ENCODE measurements at places on chromosomes 16 and 17.

- DNase-seq: peak; percentile 17
These were observed 3.9 kb downstream of the RSAD1 start for GRCh38 chr17:50482516-50482915.

DNA sequence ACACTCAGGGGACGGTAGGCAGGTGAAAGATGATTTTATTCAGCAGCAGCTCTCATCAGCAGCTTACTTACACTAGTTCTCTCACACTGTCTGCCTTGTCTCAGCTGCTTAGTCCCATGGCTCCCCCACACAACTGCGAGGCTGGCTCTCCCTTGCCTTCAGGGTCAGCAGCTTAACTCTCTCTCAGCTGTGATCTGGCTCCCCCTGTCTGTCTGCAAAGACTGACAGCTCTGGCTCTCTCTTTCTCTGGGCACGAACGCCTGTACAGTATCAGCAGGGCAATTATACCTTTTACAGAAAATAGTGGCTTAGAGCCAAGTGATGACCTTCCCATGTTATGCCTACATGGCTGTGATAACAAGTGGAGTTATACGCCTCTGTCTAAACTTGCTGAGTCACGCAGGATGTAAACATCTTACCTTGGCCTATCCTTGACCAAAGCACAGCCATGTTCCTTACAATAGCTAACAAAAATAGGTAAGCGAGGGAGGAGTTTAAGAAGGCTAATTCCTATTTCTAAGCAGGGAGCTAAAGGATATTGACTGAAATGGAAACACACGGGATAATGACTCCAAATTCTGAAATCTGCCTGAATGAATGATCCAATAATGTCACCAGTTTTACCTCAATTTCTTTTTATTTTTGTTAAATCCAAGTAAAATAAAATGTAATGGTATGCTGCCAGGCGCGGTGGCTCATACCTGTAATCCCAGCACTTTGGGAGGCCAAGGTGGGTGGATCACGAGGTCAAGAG, 1.1 kb upstream of the NDUFAB1 start:
- DNase-seq: no peak

DNA sequence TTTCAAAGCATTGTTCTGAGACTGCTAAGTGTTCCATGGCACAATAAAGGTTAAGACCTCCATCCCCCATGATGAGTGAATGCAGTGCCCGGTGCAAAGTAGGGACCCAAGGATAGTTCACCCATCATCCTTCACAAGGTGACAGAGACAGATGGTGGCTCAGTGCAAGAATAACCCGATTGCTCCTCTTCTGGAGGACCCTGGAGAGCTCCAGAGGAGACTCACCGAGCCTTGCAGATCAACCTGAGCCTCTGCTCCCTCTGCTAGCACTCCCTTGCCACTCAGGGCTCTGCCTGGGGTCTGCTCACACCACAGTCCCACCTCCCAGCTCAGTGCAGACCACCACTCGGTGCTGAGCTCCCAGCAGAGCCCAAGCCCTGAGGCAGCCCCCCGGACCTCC, 49.3 kb downstream of the C16orf78 start:
- no peak for DNase-seq

DNA sequence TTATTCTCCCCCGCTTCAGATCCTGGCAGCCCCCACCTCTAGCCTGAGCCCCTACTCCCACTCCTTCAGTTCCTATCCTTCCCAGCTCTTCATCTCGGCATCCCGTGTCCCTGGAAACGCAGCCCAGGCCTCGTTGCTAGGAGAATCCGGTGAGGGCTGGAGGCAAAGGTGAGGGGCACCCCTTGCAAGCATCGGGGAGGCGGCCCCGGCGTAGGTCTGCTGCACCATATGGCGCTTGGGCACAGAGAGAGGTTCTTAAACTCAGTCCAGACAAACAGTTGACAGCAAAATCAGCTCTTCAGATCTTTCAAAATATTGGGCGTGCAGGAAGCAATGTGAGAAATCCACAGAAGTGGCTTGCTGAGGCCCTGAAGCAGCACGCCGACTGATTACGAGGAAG, 15.0 kb downstream of the SLC38A8 start:
- DNase-seq: no peak

DNA sequence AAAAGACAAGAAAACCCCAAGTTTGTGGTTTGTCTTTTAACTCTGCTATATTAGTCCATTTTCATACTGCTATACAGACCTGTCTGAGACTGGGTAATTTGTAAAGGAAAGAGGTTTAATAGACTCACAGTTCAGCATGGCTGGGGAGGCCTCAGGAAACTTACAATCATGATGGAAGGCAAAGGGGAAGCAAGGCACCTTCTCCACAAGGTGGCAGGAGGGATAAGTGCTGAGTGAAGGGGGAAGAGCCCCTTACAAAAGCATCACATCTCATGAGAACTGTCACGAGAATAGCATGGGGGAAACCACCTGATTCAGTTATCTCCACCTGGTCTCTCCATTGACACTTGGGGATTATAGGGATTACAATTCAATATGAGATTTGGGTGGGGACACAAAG, 13.5 kb upstream of the ADAM11 start:
- DNase-seq: no peak

DNA sequence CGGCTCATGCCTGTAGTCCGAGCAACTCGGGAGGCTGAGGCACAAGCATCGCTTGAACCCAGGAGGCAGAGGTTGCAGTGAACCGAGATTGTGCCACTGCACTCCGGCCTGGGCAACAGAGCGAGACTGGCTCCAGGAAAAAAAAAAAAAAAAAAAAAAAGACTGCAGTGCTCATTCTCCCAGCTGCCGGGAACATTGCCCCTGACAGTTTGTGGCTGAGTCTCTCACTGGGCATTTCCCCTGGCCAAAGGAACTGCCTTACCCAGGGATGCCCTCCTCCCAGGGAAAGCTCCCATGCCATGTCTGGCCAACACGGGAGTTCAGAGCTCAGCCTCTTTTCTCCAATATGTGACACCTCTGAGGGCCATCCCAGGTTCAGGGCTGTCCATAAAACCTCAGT, 21.3 kb upstream of the USP10 start:
- no peak for DNase-seq

DNA sequence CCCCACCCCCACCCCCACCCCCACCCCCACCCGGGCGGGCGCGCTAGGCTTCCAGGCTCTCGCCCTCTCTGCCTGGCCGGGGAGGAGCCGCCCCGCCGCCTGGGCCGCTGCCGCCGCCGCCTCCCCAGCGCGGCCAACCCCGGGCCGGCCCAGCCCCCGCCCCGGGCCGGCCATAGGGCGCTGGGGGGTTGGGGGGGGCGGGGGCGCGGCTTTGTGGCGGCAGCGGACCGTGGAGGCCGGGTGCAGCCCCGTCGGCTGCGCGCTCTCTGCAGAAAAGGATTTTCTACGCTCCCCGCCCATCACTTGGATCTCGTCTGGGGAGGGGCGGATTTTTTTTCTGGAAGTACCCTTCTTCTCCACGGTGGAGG, 230.9 kb downstream of the MRTFB start:
- DNase-seq: no peak

- DNase-seq: no peak
These were observed 48.1 kb downstream of the ARHGAP17 start for GRCh38 chr16:24967074-24967473.

GRCh38 chr16:11292076-11292748, 11.1 kb upstream of the PRM1 start:
- no peak for DNase-seq

DNA sequence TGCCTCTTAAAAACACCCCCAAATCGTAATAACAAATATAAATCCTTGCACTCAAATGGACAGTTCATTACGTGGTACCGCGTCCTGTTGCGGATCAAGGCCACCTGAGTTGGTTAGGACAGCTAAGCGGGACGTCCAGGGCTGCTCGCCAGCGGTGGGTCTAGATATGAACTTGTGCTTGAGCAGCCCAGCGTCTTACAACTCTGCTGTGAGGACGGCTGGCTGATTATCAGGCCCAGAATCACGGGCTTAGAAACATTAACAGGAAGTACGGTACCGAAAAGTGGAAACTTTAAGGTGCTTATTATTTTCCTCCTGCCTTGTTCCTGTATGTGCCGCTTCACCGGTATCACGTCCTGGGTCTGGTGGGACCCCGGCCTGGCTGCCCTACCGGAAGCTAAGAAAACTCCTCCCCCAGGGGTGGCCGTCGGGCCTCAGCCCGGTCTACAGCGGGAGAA, 832 bp upstream of the SRRM2 start:
- DNase-seq: no peak

DNA sequence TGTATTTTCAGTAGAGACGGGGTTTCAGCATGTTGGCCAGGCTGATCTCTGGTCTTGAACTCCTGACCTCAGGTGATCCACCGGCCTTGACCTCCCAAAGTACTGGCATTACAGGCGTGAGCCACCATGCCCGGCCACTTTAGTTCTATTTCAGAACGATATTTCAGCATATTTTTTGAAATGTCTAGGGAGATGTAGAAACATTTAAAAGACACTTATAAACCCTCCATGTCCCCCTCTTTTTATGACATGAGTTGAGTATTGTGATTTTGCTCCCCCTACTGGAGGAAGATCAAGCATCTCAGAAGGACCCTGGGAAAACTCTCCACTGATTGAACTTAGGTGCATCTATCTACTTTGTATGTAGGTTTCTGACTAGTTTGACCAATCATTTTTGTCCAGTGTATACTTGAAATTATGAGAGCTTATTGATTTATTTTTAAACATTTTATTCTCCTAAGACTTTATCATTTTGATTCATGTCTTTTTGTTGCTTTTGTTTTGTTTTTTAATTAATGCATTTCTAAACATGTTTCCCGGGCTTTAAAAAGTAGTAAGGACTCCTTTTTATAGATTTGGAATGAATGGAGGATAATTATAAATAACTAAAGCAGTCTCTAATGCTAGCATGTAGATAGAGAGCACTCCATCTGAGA, 105.1 kb downstream of the CHD9 start:
- no peak for DNase-seq

- no peak for DNase-seq
These were observed 1.7 kb downstream of the TTC19 start for GRCh38 chr17:16001226-16001897.

DNA sequence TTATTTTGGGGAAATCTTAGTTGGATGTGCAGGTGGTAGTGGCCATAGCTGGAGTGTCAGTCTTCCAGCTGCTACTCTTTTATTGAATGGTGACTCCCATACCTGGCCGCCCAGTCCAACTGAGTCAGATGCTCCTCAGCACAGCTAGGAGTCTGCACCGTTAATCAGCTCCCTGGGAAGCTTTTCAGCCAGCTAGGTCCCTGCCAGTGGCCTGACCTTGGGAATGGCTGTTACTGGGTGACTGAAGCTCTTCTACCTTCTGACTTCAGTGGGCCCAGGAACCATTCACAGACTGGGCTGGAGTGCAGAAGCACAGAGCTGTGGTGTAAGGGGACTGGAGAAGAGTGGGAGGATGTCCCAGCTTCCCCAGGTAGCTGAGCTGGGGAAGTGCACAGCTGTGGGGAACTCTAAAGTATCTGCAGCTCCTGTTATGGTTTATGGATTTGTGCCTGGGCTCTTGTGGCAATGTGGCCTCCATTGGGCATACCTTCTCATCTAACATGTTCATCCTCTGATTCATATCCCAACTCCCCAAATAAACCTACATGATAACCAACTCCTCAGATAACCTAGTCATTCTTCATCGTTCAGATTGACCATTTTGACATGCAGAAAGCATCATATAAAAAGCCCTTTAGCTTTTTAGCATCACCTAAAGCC, 14.0 kb downstream of the ALKBH5 start:
- no peak for DNase-seq

DNA sequence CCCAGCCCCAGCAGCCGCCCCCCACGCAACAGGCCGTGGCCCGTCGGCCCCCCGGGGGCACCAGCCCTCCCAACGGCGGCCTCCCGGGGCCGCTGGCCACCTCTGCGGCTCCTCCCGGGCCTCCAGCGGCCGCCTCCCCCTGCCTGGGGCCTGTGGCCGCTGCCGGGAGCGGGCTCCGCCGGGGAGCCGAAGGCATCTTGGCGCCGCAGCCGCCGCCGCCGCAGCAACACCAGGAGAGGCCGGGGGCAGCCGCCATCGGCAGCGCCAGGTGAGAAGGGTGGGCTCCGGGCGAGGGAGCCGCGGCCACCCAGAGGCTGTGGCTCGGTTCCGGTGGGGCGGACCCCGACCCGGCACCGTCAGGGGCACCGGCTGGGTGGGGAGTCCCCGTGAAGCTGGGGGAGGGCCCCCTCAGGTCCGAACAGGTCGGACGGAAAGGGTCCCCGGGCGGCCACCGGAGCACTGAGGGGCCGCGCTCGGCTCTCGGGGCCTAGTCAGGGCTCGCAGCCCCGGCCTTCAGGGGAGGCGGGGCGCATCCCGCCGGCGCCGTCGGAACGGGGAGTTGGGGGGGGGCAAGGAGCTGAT, 583 bp downstream of the ATXN2L start:
- DNase-seq: no peak

DNA sequence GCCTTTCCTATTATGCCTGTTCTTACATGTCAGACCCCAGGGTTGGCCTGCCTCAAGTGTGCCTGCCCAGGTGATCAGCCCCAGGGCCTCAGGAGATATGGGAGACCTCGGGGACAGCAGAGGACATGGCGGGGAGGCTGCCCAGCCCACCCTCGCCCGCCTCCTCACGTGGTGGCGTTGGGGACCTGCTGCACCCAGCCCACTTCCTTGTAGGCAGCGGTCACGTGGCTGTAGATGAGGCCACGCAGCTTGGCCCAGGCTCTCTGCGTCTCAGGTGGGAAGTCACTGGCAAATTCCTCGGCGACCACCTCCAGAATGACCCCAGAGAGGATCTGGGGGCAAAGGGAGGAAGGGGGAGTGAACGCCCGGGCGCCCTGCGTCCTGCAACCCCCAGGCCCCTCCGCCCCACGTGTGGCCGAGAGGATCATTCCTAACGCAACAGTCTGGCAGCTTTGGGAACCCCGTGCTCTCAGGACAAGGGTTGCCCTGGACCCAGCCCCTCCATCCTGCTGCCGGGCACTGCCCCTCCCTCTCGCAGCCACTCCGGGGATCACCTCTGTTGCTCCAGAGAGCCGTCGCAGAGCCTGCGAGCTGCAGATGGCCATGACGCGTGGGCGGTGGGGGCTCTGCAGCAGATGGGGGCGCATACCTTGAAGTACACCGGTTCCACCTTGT, 6.6 kb downstream of the CYGB start:
- no peak for DNase-seq

DNA sequence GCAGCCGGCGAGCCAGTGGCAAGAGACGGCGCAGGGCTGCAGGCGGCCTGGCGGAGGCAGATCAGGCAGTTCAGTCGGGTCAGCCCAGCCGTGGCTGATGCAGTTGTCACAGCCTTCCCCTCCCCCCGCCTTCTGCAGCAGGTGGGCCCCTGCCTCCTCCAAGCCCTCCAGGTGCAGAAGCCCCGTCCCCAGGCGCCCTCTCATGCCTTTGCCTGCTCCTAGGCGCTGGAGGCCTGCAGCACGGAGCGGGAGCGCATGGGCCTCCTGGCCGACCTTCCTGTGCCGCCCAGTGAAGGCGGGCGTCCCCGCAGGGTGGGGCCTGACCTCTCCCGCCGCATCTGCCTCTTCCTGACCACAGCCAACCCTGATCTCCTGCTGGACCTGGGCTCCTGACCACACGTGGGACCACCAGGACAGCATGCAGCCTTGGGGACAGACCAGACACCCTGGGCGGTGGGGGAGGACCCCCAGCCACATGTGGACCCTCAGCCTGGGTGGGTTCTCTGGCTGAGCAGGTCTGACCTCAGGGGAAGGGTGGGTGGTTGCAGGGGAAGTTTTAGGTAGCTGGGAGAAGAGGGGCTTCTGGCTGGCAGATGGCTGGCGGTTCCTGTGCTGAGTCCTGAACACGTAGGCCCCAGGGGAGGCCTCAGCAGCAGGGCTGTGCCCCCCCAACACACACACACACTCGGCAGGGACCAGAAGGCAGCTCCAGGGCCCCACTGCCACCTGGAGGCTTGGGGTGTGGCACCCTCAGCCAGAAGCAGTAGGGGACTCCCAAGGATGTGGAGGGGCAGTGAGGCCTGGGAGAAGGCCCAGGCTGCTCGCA, 3.1 kb upstream of the MRPS34 start:
- DNase-seq: no peak
